ENCODE measurements at places on chromosomes 3 and 15.

GRCh38 chr15:61084944-61085367 is 144.1 kb downstream of the RORA start:
- DNase-seq: peak; percentile 35

DNA sequence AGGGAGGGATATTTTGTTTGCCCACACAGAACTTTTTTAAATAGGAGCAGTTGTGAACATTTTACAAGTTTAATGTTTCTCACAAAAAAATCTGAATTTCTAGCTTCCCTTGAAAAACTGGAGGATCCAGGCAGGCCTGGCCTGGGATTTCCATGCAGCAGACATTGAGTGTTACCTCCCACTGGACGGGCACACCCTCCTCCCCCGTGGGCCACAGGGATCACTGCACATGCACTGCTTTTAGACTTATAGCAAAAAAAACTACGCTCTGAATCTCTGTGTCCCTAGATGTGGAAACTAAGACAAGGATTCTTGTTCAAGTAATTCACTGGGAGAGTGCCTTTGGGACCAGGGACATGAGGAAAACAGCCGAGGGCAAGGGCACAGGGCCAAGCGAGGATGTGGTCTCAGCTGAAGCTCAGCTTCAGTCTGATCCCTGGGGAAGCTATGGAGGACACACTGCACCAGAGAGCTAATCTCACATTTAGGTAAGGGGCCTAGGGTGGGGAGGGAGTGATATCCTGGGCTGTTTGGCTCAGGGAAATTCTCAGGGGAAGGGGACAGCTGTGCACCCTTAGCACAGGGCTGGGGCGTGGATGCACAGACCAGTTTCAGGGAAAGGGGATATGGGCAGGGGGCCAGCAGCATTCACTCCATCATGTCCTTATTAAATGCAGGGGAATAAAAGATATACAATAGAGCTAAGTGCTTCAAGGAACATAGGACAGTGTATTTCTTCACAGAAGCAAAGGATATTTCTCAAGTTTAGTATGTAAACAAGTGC is 46.0 kb downstream of the FSIP1 start:
- no peak for DNase-seq

DNA sequence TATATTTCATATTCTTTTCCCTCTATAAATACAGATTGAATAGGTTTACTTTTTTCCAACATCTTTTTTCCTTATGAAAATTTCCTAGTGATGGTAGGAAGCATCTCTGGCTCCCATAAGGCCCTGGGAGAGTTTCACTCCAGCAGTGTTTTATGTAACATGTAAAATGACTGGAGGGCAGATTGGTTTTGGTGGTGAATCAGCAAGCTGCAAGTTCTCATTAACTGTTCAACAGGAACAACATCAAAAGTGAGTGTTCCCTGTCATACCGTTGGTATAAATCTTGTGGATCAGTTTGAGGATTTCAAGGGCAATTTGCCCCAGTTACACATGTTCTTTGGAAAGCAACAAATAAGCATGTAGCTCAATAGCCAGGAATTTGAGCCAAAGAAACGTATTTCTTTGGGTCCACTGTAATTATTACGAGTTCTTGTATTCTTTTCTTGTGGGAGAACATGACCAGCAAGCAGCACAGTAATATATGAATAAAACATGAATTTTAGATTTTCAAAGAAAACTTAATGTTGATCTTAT is 345.7 kb downstream of the SV2B start:
- no peak for DNase-seq

DNA sequence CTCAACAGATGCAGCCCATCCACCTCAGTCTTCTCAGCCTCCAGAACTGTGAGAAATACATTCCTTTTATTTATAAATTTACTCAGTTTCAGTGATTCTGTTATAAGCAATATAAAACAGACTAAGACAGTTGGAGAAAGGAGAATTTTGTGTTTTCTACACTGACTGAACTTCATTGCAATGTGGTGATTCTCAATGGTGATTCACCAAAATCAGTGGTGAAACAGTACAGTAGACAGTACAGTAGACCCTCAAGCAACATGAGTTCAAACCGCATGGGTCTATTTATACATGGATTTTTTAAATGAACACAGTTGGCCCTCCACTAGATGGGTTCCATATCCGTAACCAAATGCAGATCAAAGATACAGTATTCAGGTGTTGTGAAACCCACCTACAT is 403.1 kb upstream of the TGFBR2 start:
- no peak for DNase-seq

DNA sequence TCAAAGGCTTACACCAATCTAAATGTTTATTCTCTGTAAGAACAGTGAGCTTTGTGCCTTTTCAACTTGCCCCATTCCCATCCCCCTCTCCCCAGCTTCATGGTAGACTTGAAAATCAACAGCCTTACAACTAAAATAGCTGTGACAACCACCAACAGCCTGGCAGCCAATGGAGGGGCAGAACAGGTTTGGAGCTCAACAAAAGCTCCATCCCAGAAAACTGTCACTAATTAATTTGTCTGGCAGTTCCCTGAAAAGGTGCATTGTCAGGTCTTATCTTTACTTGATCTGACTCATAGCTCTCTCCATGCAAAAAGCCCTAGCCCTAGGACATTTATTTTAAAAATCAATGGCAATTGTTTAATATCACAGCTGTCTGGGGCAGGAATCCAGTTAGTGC is 22.6 kb downstream of the MTHFS start:
- no peak for DNase-seq

GRCh38 chr3:57077630-57078343 is 17.3 kb downstream of the SPATA12 start:
- DNase-seq: peak; percentile 48

- DNase-seq: no peak
Observed at GRCh38 chr3:107516475-107516874, 6.3 kb upstream of the BBX start.

- no peak for DNase-seq
Observed at GRCh38 chr3:66615643-66616301, 115.0 kb upstream of the LRIG1 start.

- no peak for DNase-seq
Observed at GRCh38 chr3:36305929-36306520, 74.3 kb upstream of the STAC start.

- DNase-seq: no peak
Observed at GRCh38 chr3:160746976-160747375, 9.1 kb upstream of the PPM1L start.

DNA sequence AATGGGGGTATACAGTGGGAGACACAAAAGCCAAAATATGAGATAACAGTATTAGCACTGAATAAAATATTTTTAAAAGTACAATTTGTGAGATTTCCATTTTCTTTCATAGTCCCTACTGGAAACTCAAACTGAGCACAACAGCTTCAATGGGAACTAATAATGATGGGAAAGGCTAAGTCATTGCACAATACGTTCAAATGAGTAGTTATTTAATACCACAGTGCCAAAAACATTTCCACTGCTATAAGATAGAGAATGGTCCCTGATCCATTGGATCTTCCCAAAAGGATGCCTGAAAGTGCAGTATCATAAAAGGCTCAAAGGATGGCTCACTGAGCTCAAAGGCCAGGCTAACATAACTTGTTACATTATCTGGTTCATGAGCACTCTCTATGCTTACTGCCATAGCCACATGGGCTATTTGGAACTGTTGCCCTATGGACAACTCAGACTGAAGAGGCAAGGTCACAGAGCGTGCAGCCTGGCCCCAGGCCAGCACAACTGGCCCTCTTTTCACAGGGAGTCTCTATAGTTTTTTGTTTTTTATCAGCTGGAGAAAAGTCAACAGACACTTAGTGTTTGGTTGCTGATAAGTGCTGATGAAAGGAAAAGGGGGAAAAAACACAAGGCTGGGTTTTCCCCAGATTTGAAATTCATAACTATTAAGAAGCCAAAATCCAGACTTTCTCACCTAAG is 54.1 kb upstream of the PPIB start:
- DNase-seq: no peak

GRCh38 chr3:12327021-12327420 is 38.2 kb downstream of the PPARG start:
- peak; percentile 52 for DNase-seq

- no peak for DNase-seq
Observed at GRCh38 chr3:6860954-6861624, at the start of gene GRM7. GRM7 (plus strand) TSS chr3:6861115.

DNA sequence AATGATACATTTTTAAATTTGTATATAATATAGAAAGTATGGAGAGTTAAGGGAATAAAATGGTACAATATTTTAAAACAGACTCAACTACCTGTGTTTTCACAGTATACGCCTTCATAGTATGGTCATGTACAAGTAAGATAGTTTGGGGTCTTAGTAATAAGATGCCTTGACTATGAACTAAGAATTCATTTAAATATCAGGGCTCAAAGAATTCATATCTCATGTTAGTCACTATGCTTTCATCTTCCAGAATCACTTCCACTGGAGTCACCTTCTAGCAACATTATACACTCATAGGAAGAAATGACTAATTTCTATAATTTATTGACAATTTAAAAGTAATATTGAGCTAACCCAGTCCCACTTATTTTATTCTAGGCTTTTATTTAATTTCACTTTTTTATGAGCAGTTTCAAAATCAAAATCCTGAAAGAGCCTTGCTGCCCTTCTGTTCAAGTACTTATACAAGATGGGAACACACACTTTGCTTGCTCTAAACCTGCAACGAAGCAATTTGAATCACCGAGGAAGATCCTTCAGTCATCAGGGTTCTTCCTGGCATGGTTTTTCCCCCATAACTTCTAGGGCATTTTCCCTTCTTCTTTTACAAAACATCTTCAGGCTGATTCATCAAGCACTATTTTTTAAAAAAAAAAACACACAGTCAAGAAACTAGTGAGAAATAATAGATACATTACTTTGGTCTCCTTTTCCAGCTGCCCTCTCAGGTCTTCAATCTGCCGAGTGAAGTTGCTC is 94.1 kb downstream of the MYH15 start:
- DNase-seq: no peak

GRCh38 chr3:29346828-29347227 is 66.0 kb downstream of the RBMS3 start:
- no peak for DNase-seq

DNA sequence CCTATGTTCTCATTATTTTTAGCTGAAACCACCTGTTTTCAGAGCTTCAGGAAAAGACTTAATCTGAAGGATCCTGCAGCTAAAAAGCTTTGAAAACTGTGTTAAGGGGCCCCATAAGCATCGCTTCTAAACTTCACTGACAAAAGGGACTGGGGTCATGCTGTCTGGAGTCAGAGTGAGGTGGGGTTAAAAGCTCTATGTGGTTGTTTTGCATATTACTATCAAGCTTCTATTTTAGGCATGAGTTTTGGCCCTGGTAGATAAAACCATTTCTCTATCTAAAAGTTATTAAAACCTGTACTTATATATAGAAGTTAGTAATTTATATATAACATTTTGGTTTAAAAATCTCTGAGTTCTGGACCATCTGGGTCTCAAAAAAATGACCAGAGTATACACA is 45.5 kb downstream of the GPR160 start:
- no peak for DNase-seq

DNA sequence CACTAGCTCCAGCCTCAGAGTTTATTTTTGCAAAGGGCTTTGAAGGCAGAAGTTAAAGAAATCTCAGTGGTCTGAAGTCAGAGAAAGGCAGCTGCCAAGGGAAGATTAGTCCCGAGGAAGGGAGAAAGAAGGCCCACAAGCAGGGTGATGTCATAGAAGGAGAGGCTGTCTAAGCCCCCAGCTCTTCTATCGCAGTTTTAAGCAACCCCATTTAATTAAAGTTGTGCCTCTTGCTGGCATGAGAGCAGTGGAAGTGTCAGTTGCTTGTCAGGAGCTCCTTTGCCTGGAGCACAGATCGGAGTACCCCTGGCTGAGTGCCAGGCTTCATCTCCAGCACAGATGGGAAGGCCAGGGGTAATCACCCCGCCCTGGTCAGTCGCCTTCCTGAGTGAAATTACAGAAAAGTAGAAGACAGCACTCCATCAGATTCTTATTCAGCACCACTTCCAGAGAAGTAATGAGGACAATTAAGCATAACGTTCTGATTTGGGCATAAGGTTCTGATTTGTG is 530.7 kb downstream of the EPHB1 start:
- no peak for DNase-seq

GRCh38 chr15:62115847-62116246 is 49.1 kb downstream of the C2CD4A start:
- DNase-seq: no peak

DNA sequence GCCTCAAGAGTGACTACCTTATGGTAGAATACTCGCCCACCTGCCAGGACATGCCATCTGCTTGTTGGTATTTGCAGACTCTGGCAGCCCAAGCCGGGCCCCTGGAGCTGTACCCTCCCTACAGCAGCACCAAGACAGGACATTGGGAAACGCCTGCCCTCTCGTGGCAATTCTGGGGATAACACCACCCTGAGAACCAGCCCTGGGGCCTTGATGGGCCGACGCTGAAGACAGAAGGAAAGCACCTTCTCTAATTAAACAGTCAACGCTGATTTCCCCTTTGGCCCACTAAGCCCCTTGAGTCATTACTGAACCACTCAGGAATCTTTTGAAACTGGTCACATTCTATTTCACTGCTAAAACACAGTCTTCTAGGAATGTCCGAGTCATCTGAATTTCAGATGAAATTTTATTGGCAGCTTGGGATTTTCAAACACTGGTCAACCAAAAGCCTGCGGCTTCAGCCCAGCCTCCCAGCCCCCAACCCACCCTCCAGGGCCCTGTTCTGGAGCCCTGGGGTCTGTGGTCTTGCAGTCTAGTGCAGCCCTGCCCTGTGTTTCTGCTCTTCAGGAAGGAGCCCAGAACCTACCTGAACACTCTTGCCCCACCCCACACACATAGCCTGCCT is 91.3 kb downstream of the TMEM266 start:
- DNase-seq: peak; percentile 77

DNA sequence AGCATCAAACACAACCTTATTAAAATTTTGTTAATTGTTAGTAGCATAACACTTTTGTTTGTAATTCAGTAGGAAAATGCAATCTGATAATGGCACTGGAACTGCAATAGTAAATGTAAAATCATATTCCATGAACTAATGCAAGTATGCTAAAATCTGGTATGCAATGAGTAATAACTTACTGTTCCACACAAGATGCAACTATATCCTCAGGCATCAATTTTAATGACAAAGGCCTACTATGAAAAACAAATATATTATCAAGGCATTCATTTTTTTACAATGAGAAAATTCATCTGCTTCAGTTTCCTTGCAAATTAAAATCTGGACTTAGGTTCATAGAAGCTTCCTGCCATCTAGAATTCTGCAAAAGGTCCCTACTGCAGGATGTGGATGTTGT is 1.4 kb upstream of the NSMCE3 start:
- DNase-seq: no peak

DNA sequence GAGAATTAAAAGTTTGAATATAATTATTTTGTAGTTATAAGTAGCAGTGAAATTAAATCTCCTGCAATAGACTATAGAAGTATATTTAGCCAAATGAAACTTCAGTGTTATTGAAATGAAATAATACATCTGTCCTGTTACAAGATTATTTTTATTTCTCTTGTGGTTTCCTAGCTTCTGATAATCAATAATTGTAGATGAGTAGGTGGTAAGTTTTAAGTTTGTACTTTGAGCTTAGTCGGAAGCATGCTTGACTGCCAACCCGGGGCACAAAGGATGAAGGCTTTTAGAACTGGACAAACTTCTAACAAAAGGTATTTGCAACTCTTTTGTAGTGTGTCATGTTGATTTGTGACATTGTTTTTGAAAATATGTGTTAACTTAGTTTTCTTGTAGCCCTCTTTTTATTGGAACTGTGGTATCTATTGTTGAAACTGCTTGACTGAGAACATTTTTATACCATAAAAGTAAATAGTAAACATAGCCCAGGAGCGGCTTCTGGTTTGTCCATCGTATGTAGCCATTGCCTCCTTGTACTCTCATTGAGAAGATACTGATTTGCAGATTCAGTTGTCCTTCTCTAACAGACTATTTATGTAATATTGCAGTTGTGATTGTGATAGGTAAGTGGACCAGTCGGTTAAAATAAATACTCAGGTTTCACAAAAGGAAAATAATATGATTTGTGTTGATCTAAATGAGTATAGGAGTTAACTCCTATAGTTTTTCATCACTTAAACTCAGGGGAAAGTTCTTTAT is 2.9 kb downstream of the CTNNB1 start:
- DNase-seq: no peak
